Esophagus squamous epithelium (tissue), 5 donors: ENCODE measurements at places on chromosomes 1 and 21.

GRCh38 chr1:230163719-230164118 is 96.7 kb downstream of the GALNT2 start:
- no peak for DNase-seq

- no peak for DNase-seq
These were observed 26.8 kb upstream of the NCAM2 start for GRCh38 chr21:20971296-20971921.

DNA sequence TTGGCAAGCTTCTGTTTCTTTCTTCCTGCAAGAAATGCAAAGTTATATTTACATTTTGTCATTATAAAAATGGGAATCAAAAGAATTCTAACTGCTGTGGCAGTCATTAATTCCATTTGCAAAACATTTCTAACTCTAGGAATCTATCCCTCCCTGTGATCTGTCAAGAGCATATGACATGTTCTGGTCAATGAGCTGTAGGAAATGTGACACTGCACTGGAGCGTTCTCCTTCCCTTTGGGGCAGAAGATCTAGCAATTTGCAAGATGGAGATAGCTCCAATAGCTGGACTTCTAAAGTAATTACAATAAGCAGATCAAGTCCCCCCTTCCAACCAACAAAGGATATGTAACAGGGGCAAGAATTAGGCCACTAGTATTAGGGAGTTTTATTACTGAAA is 6.3 kb downstream of the TOMM20 start:
- no peak for DNase-seq

- DNase-seq = no peak
These were observed 499 bp upstream of the CRTC2 start for GRCh38 chr1:153958961-153959260.

DNA sequence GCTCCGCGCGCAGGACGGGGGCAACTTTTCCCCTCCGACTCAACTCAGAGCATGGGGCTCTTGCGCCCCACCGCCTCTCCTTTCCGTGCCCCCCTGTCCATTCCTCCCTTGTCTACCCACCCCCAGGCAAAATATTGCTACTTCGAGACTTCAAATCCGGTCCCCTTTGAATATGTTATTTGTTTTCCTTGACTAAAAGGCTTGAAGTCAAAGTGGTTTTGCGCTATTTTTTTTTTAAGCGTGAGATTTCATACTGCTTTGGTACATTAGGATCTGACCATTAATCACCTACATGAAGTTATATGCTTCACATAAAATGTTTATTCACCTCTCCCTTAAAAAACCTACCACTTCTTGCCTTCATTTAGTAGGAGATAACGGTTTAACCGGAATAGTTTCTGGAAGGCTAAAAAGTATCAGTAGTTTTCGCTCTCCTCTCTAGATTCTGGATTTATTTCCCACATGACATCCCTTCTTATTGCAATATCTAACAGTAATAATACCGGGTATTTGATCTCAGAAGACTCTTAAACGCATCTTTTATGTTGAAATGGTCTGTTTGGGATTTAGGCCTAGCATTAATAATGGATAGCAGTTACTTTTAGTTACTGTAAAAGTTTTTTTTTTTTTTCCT is 1.6 kb downstream of the NFIA start:
- DNase-seq = no peak
